ENCODE measurements at places on chromosomes 3 and 15.

GRCh38 chr15:78661001-78661400, 20.0 kb upstream of the CHRNB4 start:
- DNase-seq: no peak

- DNase-seq: no peak
Measured at GRCh38 chr3:112233083-112233482, 60.9 kb downstream of the SLC9C1 start.

DNA sequence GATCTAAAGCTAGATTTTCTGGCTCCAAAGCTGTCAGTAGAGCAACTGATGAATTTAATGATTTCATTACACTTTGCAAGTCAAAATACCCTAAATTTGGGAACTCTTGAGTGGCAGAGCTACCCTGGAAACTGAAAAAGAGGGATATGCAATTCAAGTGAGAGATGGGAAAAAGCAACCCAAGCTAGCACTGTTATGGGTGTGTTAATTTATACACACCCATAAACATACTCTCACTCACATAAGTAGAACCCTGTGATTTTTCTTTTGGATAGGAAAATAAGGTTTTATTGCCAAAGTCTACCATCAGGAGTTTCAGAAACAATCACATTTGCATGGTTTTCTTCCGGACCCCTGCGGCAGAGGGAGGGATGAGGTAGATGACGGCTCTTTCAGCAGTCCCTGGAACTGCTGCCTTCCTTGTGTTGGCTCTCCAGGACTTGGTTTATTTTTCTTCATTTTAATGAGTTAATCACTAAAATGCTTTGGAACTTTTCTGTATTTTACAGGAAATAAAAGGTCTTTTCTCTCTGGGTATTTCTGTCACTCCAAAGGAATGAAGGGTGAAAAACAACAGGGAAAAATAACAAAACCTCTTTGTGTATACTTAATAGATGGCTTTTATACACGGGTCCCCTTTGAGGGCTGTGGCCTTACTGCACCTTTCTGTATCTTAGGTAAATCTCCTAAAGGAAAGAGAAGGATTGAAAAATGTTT, 63.8 kb downstream of the TTC23 start:
- DNase-seq: no peak

- DNase-seq: no peak
Measured at GRCh38 chr15:45604326-45604725, 17.1 kb downstream of the BLOC1S6 start.

All from stimulated activated CD8-positive, alpha-beta memory T cell treated with anti-CD3 and anti-CD28 coated beads, Interleukin-2, amount 100 ng/mL, for 48 hours (primary cell).